ENCODE measurements at places on chromosomes 7 and 10.

DNA sequence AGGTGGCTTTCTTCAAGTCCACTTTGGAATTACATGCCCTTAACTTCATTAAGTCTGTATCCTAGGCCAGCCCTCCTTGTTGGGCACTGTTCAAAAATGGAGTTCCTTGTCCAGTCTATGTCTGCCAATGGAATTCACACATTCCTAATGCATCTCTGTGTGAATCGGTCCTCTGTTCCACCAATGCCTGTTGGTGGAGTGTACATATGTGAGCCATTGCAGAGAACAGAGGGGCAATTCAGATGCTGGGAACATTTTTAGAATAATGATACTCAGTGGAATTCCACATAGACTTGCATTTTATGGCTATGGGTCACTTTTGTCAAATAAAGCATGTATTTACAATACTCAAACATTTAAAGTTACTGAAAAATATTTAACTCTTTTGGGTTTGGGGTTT lies 108.3 kb downstream of the COL28A1 start:
- no peak for DNase-seq

- DNase-seq: no peak
Measured at GRCh38 chr10:17066000-17066399, 63.6 kb downstream of the CUBN start.

DNA sequence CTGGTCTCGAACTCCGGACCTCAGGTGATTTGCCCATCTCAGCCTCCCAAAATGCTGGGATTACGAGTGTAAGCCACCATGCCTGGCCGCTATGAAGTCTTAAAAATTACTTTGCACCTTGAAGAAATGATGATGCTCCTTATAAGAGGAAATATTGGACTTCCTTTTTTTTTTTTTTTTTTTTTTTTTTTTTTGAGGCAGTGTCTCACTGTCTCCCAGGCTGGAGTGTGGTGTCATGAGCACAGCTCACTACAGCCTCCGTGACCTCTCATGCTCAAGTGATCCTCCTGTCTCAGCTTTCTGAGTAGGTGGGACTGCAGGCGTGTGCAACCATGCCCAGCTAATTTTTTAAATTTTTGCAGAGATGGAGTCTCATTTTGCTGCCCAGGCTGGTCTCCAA lies 65.3 kb downstream of the KMT2E start:
- DNase-seq: no peak

DNA sequence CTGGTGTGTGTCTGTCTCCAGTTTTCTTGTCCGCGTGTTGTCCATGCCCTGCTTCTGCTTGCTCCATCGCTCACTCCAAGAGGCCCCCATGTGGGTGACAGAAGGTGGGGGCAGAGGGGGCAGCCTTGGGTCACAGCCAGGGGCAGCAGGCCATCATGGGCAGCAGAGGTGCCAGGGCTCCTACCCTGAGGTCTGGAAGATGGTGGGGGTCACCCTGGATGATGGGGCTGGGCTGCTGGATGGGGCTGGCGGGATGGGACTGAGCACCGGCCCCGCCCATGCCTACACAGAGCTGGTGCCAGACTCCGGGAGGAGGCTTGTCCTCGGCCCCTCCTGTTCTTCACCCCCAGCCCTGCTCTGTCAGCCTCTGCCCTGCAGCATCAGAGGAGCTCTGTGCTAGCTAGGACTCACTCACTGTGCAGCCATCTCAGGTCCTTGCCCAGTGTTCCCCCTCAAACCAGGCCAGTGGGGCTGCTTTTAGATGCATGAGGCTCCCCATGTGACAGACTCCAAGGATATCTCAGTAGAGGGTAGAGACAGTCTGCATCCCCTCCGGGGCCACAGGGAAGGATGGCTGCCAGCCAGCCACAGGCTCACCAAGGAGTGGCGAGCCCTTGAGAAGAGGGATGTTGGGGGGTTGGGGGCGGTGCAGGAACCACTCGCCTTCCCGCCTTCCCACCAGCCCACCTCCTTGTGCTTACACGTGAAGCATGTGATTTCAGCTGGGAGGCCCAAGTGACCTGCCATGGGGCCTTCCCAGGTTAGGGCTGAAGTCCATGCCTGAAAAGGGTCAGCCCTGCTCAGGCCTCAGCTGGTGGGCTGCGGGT lies 35.5 kb upstream of the PPIF start:
- no peak for DNase-seq

GRCh38 chr10:124598773-124599587 lies 137.4 kb downstream of the LHPP start:
- no peak for DNase-seq

GRCh38 chr7:73526896-73527821 lies 5.1 kb upstream of the BAZ1B start:
- peak; percentile 49 for DNase-seq

DNA sequence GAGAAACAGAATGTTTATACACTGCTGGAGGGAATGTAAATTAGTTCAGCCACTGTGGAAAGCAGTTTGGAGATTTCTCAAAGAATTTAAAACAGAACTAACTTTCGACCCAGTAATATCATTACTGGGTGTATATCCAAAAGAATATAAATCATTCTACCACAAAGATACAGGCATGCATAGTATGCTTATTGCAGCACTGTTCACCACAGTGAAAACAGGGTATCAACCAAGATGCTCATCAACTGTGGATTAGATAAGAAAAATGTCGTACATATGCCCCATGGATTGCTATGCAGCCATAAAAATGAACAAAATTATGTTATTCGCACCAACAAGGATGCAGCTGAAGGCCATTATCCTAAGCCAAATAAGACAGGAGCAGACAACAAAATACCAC lies 343.1 kb upstream of the KCND2 start:
- DNase-seq: no peak

Data from NCI-H2081 treated with DMSO at 0.1 percent for 48 hours (cell line).